ENCODE measurements at places on chromosomes 5 and 9. TPM values are rescaled to one million over a fixed set of nuclear protein-coding genes. Genes with fewer than 3 reads are reported as not detected.

Gene IFNB1
- total RNA-seq: not detected

GRCh38 chr5:126446498-126447224 lies 23.5 kb downstream of the GRAMD2B start:
- no peak for DNase-seq

DNA sequence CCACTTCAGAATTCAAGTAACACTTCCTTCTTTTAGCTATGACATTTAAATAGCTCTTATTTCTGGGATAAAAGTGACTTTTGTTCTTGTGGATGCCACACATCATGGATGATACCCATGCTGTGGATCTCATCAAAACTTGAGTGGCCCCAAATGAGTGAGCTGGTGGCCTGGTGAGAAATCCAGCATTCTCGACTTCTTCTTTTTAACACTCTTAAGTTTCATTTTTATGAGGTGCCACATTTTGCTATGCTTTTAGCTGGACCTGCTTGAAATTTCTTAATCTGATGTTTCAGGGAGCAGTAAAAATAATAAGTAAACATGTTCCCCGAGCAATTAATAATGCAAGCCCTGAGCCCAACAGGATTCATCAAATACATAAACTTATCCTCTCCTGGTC lies 384.8 kb upstream of the MEF2C start:
- DNase-seq: no peak

Gene SARDH
- total RNA-seq: 1.3 TPM

Gene LMNB1
- 3.0 TPM for total RNA-seq

Gene FOXD4L6
- not detected for total RNA-seq

DNA sequence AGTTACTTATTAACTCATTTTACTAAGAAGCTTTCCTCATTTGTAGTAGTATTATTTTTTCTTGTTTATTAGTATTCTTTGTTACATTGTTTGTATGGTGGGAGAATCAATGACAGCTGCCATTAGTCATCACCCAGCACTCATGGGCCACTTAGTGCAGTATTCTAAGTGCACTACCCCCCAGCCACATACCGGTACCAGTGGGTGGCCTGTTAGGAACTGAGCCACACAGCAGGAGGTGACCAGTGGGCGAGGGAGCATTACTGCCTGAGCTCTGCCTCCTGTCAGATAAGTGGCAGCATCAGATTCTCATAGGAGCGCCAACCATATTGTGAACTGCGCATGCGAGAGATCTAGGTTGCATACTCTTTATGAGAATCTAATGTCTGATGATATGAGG lies 24.2 kb upstream of the CAMLG start:
- no peak for DNase-seq

DNA sequence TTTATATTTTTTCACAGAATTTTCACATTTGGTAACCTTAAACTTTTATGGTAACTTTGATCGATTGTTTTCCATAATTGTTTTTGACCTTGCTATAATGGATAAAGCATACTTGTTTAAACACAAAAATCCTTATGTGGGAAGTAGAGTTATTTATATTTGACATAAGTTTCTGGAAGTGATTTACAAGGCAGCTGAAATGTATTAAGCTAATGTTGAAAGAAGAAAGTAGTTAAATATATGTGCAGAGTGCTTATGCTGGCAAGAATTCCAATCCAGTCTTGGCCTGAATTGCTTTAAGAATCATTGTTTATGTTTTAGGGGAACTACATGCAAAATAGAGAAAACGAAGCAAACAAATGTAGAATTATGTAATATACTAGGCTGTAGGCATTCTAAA lies 763.6 kb downstream of the TAF11L14 start:
- DNase-seq: no peak

DNA sequence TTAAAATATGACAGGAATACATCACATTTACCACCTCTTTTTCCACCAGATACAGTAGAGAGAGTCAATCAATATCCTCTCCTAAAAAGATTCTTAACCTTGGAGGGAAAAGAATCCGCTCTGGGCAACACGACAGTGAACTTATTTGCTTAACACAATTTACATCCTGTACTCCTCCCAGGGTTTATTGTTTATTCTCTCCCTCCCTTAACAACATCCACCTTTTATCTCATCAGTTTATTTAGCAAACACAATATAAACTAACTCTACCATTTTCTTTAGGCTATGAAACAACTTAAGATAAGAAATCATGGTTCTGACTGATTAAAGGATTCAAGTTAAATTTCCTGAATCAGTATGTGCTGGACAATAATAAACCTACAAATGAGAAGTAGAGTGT lies 50.9 kb downstream of the CERT1 start:
- no peak for DNase-seq

Gene ADRB2
- 2.6 TPM for total RNA-seq

GRCh38 chr5:67437905-67438845 lies 241.6 kb upstream of the CD180 start:
- DNase-seq: no peak

Gene TSSK1B
- 0.08 TPM for total RNA-seq

GRCh38 chr9:135718616-135719015 lies 16.6 kb downstream of the KCNT1 start:
- no peak for DNase-seq

Gene PCDHGC4
- 5.8 TPM for total RNA-seq

Measured in cardiac septum (tissue), 1 donor.